NCI-H345 (cell line): ENCODE measurements at places on chromosomes 1 and 21.

DNA sequence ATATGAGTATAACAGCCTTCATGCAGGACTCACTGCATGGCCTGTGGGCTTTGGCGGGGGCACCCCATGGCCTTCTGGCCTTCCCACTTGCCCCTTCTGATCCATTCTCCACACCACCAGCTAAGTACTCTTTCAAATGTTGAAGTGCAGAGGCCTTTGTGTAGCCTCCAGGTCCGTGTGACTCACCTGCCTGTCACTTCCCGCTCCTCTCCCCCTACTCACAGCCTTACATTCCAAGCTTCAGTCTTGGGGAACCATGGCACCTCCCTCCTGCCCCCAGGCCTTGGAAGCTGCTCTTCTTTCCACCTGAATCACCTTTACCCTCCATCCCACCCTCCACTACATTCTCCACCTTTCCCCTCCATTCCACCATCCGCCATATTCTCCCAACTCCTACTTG lies 69.6 kb downstream of the PGM1 start:
- DNase-seq, result no peak

- no peak for DNase-seq
These were observed 8.0 kb downstream of the ALPL start for GRCh38 chr1:21517161-21517589.

GRCh38 chr1:11352816-11353799 lies 80.1 kb downstream of the UBIAD1 start:
- DNase-seq, result peak; percentile 25

DNA sequence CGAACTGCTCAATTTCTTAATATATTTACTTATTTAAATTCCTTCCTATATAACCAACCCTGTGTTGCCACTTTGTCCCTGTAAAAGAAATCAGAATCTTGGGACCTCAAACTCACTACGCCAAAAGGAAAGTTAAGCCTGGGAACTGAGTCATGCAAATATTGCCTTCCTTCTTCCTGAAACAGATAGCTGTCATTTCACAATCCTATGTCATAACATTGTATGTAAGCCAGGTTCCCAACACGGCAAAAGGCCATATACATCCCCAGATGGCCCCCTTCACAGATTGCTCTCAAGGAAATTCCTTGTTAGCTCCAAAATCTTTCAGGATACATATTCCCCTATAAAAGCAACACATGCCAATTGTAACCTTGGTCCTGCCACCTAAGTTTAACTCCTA lies 39.7 kb downstream of the C21orf91 start:
- DNase-seq, result no peak

DNA sequence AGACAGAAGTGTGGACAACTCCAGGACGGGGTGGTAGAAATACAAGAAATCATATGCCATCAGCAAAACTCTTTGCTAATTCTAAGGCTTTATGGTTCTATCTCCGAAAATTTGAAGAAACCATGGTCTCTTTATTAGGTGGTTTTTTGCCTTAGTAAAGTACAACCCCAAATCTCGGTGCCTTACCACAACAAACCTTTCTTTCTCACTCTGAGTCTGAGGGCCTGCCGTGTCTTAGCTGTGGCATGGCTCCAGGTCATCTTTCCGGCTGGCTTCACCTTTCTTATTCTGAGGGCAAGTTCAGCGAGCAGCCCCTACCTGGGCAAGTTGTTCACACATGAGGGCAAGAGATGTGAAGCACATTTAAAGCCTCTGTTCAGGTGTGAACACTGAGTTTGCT lies 280.6 kb downstream of the TTLL7 start:
- DNase-seq, result no peak

DNA sequence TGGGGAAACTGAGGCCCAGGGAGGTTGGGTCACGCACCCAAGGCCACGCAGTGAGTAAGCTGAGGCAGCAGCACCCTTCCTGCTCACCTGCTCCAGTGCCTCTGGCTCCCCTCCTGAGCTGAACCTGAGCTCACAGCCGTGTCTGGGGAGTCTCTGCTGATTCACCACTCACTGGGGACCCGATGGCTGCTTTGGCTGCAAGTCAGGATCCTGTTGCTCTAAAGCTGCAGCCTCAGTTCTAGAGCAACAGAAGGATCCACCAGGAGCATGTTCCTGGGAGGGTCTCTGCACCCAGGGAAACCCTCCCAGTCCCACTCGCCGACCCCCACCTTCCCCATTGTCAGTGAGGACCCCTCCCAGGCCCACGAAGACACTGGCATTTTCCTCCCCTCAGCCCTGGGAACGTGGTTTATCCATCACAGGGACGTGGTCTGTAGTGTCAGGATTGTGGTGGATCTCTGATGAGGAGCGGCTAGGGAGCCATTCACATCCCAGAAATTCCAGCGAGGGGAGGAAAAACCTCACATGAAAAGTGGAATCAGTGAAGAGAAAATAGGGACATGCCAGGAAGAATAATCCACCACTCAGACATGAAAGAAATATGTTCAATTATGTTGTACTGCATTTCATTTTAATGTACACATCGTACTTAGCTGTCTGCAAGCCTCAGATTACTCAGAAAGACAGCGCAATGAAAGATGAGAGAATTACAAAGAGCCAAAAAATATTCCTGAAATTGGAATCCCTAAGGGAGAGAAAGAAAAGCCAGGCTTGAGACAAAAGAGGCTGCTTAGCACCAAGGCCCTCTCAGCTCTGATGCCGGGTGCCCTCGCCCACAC lies 447.2 kb downstream of the MATN1 start:
- DNase-seq, result no peak

- no peak for DNase-seq
These were observed 55.8 kb downstream of the MAP3K7CL start for GRCh38 chr21:29186246-29186645.

- peak; percentile 98 for DNase-seq
These were observed 108.0 kb downstream of the TNNI3K start for GRCh38 chr1:74343216-74343615.

- DNase-seq, result no peak
These were observed 37.3 kb upstream of the HMGN1 start for GRCh38 chr21:39386194-39386593.

- DNase-seq, result no peak
These were observed 15.4 kb upstream of the TSPAN1 start for GRCh38 chr1:46159516-46159915.

- DNase-seq, result no peak
These were observed 398.8 kb downstream of the SEC16B start for GRCh38 chr1:177571076-177571475.

- no peak for DNase-seq
These were observed 69.9 kb upstream of the ADGRL2 start for GRCh38 chr1:81730881-81731280.

- DNase-seq, result no peak
These were observed 621.5 kb upstream of the ADGRL2 start for GRCh38 chr1:81179242-81179641.

DNA sequence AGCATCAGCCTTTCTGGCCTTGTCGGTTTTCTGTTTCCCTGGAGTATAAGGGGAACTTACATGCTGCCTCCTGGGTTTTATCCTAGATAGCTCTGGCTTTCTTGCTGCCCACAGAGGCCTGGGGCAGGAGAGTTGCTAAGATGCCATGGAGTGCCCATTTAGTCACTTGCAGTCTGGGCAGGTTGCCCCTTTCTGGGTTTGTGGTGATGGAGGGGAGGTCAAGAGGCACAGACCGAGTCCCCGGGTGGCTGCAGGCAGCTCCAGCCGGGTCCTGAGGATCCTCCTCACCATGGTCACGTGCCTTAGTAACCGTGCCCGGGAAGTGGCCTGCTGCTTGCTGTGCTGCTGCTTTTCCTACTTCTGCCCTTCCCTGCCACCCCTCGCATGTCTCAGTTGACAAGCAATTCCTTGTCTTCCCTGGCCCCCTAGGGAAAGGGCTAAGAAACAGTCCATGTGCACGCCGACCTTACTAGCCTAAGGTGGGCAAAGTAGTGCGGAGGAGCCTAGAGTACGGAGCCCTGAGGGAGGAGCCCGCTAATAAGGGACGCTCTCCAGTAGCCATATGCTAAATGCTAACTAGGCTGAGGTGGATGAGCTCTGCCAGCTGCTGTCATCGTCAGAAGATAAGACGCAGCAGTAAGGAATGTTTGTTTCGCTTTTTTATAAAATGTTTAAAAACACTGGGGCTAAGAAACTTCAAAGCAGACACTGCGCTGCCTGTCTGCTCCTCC lies 34.8 kb downstream of the CLCA1 start:
- no peak for DNase-seq

DNA sequence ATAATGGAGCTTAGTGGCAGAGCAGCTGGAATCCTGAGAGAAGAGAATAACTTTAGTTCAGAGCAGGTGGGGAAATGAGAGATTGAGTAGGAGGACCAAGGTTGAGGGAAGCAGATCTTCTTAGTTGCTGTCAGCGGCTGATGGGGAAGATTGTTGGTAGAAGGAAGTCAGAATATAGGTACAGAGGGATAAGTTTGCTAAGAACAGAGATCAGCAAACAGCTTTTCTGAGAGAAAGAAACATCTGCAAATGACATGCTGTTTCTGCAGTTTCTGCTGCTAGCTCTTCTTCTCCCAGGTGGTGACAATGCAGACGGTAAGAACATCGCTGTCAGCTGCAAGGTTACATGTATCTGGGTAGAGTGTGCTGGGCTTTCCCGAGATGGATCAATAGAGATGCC lies at the start of gene CD1C:
Gene CD1C, plus strand, starts transcription at position 113 of the 400 bp plus-strand sequence. Its CDS starts 142 bp downstream, at position 255.
- DNase-seq, result no peak

DNA sequence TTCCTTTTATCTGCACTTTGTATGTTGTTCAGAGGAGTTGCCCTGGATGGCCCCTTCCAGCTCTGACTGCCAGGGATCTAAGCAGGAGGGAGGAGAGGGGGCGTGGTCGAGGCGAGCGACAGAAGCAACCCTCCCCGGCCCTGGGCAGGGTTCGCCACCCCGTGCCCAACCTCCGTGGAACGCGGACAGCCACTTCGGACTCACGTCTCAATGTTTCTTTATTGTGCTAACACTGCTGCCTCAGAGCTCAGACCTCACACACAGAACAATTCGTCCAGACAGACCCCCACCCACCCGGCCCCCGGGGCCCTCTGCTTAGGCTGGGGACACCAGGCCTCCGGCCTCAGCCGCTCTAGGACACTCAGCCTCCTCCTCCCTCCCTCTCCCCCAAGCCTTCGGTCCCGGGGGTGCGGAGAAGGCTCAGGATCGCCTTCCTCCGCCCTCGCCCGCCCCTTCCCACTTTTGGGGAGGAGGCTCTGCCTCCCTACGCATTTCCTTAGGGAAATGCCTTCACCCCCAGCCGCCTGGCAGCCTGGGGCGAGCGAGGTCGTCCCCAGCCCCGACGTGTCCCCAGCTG lies 8.3 kb downstream of the VSIG8 start:
- peak; percentile 50 for DNase-seq

- DNase-seq, result peak; percentile 94
These were observed at the start of gene CITED4 for GRCh38 chr1:40862008-40862863. Gene CITED4, minus strand, starts transcription at chr1:40862363. Its CDS starts 236 bp downstream, at chr1:40862127.

DNA sequence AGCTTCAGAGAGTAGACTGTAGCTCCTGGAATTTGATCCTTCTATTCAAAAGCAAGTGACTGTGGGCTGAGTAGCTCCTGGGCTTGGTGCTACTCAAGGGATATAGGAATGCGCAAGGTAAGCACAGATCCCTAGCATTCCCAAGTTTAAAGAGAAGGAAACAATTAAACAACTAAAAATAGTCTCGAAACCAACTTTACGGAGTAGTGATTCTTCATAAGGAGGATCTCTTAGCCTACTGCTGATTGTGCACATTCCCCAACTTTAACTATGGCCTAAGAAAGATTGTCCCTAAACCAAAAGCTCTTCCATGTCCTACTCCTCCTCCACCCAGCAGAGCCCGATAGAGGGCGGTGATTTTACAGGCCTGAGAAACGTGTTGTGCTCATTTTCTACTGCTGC lies 226.5 kb upstream of the CAMK1G start:
- no peak for DNase-seq

GRCh38 chr1:216621536-216621935 lies 101.7 kb downstream of the ESRRG start:
- no peak for DNase-seq

GRCh38 chr1:223748773-223749733 lies 36.7 kb downstream of the CAPN2 start:
- peak; percentile 33 for DNase-seq

GRCh38 chr21:21007606-21008005 lies 9.4 kb downstream of the NCAM2 start:
- DNase-seq, result no peak
